ENCODE measurements at places on chromosomes 6 and 20.

GRCh38 chr20:9699181-9699580 is 139.7 kb downstream of the PAK5 start:
- no peak for DNase-seq

DNA sequence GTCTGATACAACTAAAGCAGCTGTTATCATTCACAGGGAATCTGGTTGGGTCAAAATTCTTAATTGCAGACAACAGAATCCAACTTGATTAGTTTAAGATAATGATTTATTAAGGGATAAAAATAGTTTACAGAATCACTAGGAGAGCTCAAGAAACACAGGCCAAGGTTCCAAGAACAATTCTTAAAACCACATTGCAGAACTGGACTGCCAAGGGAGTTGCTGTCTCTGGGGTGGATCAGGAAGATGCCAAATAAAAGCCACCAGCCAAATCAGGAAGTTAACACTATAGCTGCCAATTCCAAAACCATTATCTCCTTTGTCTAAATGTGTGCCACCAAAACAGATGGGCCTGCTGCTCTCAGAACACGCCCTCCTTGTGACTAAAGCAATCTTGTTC is 53.7 kb downstream of the NUDT3 start:
- no peak for DNase-seq

DNA sequence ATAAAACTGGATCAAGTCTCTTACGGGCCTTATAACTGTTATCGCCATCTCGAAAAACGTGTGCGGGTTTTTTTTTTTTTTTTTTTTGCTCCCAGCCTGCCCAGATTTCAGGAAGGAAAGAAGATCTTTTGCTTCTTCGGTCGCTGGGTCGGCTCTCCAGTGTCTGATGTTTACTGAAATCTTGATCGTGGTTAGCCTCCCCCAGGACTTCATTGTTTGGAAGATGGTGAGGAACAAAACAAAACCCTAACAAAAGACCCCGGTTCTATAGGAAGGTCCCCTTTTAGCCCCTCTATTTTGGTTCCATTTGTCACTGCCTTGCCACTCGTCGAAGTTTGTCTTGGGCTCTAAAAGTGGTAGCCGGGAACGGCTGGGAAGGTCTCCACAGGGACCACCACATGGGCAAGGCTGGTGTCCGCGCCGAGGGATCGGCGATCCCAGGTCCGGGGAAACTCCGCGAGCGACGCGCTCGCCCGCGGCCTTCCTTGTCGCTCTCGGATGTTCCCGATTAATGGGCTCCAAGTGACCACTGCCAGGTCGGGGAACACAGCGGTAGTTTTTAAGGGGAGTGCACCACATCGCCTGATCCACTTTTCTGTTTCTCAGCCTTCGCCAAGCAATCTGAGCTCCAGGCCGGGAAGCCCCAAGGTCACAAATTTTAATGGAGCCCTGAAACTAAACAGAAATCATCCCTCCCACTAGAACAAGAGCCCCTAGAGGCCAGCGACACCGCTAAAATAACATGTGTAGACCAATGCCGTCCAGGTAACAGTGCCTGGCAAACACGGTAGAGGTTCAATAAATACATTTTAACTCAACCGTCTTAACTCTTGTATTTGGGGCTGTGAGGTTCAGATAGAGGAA is 27.0 kb downstream of the TRIM27 start:
- peak; percentile 15 for DNase-seq

DNA sequence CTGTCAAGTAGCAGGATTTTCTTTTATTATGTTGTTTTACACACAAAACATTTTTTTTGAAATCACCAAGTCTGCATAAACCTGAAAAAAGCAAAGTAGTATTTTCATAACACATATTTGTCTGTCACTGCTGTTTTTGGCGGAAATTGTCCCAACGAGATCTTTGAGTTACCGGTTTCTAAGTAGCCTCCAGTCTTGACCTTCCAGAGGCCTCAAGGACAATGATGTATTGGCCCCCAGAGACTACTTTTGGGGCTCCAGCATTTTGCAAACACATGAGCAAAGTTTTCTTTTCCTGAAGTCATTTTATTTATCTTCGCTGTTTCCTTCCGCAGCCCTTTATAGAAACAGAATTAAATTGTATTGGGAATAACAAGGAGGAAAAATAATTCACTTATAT is 862.6 kb downstream of the KIF16B start:
- no peak for DNase-seq

- no peak for DNase-seq
These were observed 634 bp downstream of the HSF2 start for GRCh38 chr6:122400121-122400450.

GRCh38 chr6:2680264-2680922 is 70.3 kb downstream of the MYLK4 start:
- DNase-seq = no peak

- DNase-seq = no peak
These were observed 341.5 kb downstream of the TFAP2A start for GRCh38 chr6:10073341-10073740.

DNA sequence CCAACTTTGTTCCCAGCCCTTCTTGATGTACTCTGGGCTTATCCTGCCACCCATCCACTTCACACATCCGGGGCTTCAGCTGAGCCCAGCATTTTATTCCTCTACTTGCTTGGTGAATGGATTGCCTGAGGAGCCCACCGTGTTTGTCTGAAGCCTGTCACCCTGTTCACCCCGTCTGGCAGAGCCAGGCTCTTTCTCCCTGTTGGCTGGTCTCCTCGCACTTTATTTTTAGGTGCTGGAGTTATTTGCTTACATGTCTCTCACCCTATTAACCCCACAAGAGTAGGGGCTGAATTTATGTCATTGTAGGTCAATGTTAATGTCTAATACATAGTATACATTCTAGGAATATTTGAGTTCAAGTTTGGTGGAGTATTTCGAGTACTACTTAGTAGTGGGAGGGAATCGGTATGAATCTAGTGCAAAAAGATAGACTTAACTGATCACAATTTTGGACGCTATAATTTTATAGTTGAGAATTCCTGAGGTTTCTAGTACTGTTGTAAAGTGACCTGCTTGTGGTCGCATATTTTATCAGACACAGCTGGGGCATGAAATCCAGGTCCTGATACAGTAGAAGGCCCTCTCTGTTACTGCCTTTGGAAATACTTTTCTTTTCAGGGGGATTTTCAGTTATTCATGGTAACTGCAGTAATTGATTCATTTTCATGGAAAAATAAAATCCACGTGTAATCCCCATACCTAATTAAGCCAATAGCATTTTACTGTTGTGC is 10.8 kb downstream of the JARID2 start:
- DNase-seq = no peak

- DNase-seq = no peak
These were observed 17.3 kb downstream of the SS18L1 start for GRCh38 chr20:62160876-62161275.

DNA sequence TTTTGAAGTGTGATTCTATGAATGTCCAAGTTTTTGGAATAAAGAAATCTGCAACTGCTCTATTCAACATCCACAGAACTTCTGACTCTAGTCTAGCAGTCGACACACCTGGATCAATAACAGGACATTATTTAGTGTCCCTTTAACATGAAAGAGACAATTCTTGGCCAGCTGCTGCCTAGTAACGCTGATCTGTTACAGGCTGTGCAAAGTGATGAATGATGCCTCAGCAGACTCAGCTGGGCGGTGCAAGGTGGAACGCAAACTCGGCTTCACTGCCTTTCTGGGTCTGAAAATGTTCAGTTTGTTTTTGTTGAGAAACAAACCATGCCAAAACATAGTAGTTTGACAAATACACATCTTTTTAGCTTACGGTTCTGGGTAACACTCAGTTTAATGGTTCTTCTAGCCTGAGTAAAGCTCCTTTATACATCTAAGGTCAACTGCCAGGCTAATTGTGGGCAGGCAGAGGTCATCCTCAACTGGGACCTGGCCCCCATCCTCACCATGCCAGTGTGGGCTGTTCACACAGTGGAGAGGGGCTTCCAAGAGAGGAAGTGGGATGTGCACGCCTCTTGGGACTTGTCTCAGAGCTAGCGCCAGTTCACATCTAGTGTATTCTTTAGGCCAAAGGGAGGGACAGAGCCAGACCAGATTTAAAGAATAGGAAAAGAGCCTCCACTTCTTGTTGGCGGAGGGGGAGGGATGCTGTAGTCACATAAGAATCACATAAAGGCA is 879.7 kb downstream of the QKI start:
- no peak for DNase-seq

GRCh38 chr6:38686270-38687042 is 16.5 kb downstream of the GLO1 start:
- DNase-seq = no peak

GRCh38 chr20:43393052-43393451 is 64.6 kb upstream of the SRSF6 start:
- DNase-seq = no peak

DNA sequence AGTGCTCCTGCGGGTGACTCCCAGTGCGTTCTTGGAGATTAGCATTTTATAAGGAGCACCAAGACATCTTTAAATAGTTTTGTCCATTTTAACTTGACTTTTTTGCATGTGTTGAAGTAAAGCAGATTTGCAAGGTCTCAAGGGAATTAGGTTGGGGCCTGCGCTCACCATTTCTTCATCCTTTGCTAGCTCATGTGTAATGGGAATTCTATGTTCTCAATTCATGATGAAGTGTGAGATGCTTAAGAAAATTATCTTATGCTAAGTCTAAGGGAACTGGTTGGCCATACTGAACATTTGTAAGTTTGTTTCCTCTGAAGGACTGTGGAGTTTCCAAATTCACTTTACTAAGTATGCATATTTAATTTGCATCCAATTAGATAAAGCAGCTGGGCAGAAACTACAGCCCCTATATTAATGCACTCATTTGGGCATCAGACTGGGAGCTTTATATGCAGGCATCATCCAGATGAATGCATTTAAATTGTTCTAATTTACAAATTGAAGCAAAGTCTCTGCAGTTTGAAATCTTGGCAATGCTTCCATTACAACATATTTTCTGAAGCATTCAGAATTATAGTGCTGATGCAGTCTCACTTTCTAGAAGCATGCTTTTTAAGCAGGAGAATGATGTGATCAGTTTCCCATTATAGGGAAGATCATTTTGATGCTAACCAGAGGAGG is 108.3 kb upstream of the AKAP12 start:
- DNase-seq = no peak

GRCh38 chr20:17795501-17796071 is 95.8 kb downstream of the BANF2 start:
- no peak for DNase-seq

DNA sequence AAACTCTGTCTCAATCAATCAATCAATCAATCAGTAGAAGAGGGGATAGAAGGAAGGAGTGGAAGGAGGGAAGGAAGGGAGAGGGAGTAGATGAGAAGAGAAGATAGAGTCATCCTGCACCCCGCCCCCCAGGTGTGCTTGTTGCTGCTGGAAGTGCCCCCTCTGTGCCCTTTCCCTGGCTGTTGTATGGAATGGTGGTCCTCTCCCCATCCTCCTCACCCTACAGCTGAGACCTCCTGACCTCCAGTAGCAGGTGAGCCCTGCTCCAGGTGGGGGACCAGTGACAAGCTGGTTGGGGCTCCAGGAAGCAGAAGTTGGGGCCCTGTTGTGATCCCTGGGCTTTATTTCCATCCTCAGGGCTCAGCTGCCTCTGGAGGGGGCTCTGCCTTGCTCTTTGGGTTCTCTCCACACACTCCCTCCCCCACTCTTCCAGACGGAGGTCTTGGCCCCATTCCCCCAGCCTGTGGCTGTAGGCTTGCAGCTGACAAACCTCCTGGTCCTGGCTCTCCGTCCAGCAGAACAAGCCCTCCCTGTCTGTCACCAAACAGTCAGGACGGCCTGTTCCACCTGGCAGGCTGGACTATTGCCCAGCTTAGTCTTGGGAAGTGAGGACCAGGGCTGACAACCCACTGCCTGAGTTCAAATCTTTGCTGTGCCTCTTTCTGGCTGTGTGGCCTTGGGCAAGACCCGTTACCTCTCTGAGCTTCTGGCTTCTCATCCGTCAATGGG is 26.0 kb upstream of the SCRT2 start:
- no peak for DNase-seq

GRCh38 chr20:24674921-24675605 is 205.6 kb downstream of the SYNDIG1 start:
- no peak for DNase-seq

DNA sequence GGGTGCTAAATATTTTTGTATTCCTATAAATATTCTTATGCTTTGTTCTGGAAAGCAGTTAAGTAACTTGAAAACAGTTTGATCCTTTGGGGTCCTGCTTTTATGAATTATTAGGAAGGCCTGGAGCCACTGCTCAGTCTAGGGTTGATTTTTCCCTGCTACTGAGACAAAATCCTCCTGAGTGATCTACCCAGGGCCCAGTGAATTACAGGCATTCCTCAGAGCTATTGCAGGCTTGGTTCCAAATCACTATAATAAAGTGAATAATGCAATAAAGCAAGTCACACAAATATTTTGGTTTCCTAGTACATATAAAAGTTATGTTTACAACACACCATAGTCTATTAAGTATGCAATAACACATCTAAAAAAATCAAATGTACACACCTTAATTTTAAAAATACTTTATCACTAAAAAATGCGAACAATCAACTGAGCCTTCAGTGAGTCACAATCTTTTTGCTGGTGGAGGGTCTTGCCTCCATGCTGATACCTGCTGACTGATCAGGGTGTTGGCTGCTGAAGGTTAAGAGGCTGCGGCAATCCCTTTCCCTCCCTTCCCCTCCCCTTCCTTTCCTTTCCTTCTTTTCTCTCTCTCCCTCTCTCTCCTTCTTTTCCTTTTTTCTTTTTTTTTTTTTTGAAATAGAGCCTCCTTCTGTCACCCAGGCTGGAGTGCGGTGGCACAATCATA is 43.0 kb downstream of the DNAAF9 start:
- no peak for DNase-seq

- DNase-seq = no peak
These were observed 155.6 kb downstream of the OGFRL1 start for GRCh38 chr6:71444222-71444621.

- no peak for DNase-seq
These were observed 356.0 kb upstream of the JARID2 start for GRCh38 chr6:14889611-14890593.

GRCh38 chr6:169452117-169452868 is 198.6 kb upstream of the THBS2 start:
- no peak for DNase-seq

DNA sequence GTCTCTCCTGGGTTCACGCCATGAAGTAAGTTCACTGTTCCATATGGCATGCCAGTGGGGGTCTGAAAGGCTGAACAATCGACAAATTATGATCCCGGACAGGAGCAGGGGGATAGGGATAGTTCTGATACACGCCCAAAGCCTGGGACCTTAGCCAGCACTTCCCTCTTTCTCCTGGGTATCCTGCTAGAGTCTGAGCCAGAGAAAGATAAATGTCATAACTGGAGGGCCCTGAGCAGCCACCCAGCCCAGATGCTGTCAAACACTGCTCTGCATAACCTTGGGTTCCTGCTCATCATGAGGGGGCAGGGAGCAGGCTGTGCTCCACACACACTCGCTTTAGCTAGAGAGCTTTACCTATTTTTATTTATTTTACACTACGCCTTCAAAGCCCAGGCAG is 12.3 kb downstream of the EDEM2 start:
- DNase-seq = no peak

- no peak for DNase-seq
These were observed 26.8 kb downstream of the ZNF831 start for GRCh38 chr20:59190466-59190865.

All from stimulated activated CD4-positive, alpha-beta T cell treated with anti-CD3 and anti-CD28 coated beads, Interleukin-12 subunit alpha, Interleukin-12 subunit beta, amount 100 ng/mL, for 24 hours (primary cell).